ENCODE measurements at places on chromosomes 12 and 14.

- no peak for DNase-seq
These were observed 5.6 kb downstream of the TCP11L2 start for GRCh38 chr12:106308121-106308520.

GRCh38 chr12:81378601-81379285, 300.9 kb downstream of the ACSS3 start:
- no peak for DNase-seq

GRCh38 chr12:73656375-73656774, 881.3 kb upstream of the ATXN7L3B start:
- DNase-seq = no peak

DNA sequence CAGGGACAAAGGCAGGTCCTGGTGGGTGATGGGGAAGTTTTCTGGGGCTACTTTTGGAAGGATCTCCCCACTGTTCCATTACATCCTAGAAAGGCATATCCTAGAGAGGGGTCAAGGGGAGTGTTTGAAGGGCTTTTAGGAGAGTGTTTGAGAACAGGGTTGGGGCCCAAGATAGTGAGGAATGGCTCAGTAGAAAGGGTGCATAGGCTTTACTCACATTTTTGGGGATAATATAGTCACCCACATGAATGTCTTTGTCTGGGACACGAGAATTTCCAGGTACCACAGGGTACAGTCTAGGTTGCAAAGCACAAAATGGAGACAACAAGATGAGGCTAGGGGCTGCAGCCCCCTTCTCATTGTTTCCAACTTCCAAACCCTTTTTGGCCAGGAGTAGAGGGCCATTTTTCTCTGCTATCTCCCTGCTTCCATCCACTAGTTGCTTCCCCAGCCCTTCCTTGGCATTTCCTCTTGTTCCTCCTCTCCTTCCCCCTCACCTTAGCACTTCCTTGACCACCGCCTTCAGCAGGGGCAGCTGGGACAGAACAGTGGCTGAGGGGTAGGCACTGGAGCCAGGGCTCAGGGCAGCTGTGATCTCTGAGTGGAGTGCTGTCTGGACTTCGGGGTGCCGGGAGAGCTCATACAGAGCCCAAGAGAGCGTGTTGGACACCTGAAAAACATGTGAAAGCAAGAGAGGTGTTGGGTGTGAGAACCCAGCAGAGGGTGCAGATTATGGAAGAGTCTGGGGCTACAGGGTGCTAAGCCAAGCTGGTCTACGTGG, 2.8 kb downstream of the CYP27B1 start:
- no peak for DNase-seq

DNA sequence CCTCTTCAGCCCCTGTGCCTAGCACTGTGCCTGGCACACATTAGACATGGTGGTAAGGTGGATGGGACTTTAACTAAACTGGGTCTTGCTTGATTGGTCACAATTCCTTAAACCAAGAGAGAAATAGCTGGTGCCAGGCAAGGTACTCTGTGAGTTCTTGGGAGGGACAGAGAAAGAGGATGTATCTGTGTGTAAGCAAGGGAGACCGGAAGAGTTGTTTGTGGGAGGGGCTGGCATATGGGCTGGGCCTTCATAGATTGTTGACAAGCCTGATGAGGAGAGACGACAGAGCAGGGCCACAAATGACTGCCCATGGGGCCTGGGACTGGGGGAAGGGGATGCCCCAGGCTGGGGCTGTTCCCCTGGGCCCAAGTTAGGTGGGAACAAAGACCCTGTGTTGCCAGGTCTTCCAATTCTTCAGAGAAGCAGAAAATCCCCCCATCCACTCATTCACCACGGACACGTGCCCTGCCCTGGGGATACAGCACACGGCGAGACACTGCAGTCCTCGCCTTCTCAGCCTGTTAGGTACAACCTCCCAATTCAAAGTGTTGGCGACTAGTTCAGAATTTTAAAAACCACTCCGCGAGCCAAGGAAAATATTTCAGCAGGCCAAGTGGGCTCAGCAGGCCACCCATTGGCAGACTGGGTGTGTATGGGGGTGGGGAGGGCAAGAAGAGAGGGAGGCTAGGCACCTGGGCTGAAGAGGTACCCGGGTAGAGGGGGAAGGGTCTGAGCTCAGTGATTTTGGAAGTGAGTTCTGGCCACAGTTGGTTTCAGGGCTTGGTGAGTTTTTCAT, 11.4 kb upstream of the CYP46A1 start:
- no peak for DNase-seq

DNA sequence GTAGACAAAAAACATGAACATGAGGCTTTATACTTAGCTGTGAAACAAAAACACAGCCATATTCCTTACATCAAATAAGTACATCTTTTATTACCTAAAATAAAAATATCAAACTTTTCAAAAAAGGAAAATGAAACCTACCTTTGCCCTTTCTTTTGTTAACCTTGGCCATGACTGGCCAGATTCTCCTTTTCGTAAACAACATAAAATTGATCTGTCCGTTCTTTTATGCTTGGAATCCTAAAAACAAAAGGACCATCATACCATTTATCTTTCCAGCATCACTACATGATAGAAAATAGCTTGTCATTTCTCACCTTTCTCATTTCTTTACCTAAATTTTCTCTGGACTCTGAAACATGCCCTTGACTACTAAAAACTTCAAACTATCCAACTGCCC, 16.5 kb downstream of the PTGES3 start:
- DNase-seq = no peak

GRCh38 chr14:80981156-80981555, 25.7 kb downstream of the TSHR start:
- no peak for DNase-seq

DNA sequence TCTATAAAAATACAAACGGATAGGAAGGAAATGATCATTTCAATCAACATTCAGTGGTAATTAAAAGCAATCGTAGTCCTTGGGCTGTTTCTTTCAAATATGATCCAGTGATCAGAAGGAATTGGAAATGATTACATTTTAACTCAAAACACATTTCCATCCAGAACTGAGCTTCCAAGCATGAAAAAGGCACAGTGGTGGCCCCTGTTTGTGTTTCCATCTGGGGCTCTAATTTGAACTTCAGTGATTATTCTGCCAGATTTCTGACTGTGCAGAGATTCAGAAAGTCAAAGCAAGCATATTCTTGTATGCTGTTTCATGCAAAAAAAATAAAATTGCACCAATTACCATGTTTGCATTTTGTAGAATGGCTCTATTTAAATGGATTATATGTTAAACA, 157.0 kb upstream of the LMNTD1 start:
- DNase-seq = no peak

DNA sequence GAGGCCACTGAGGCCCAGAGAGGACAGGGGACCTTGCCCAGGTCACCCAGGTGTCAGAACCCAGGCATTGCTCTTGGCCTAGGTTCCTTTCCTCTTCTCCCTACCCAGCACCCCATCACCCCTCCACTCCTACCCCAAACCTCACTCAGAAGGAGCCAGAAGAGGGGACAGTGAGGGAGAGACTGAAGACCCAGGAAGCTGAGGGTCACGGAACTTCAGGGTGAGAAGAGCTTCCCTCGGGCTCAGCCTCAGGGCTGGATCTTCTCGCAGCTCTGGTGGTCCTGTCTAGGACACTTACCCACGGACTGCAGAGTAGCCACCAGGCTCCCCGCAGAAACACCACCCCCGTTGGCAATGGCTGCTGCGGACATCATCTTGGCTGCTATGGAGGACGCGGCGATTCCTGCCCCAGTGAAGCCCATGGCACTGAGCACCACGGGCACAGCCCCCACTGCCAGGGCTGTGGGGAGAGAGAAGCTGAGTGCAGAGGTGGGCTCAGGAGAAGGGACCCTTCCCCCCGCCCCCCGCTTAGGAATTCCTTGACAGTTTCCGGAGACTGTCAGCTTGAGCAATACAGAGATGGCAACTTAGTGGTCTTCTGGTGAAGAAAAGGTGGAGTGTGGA, 1.1 kb downstream of the IFI27L2 start:
- no peak for DNase-seq

GRCh38 chr14:92663049-92663448, 85.4 kb downstream of the LGMN start:
- no peak for DNase-seq

DNA sequence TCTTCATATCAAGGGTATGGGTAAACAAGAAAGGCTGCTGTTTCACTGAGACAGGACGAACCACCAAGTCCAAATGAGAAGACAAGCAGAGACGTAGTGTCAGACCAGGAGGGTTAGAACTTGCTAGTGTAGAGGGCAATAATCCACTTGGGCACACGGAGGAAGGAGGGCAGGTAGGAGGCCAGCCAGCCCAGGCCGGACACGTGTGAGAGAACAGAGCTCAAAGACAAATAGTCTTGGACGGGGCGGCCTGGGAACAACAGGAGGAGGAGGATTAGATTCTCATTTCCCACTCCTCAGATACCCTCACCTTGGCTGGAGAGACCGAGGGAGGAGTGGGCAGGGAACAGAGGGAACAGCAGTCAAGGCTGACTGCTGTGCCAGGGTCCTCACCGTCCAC, 8.8 kb downstream of the DHRS1 start:
- DNase-seq = no peak

DNA sequence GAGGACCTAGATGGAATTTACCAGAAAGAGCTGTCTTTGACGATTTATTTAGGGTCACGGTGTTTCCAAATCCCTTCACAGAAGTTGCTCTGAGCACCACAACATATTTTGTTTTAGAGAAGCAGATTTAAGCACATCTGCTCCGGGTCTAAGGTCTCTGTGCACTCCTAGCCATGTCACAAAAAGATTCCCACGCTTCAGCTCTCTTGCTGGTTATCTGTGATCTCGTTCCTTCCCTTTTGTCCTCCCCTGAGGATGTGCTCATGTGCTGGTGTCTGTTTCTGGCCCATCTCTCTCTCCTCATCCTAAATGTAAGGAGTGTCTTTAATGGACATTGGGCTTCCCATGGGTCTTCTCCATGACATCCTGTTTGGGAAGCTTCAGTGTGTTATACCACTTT, 53.7 kb upstream of the GNPNAT1 start:
- DNase-seq = no peak
